ENCODE measurements at places on chromosomes 2 and 18. TPM values are rescaled to one million over a fixed set of nuclear protein-coding genes. Genes with fewer than 3 reads are reported as not detected.

The METTL21A gene
- total RNA-seq: 17.9 TPM

The MAP3K20 gene
- total RNA-seq: 17.7 TPM

The ZNF396 gene
- 0.54 TPM for total RNA-seq

The CNNM3 gene
- total RNA-seq: 3.8 TPM

The HIBCH gene
- total RNA-seq: 20.8 TPM

The ALLC gene
- total RNA-seq: not detected

The PLCL1 gene
- 21.2 TPM for total RNA-seq

The STARD6 gene
- not detected for total RNA-seq

The GREB1 gene
- 0.18 TPM for total RNA-seq
